Left lobe of liver (tissue), 2 donors: ENCODE measurements at places on chromosomes 1 and 21.

DNA sequence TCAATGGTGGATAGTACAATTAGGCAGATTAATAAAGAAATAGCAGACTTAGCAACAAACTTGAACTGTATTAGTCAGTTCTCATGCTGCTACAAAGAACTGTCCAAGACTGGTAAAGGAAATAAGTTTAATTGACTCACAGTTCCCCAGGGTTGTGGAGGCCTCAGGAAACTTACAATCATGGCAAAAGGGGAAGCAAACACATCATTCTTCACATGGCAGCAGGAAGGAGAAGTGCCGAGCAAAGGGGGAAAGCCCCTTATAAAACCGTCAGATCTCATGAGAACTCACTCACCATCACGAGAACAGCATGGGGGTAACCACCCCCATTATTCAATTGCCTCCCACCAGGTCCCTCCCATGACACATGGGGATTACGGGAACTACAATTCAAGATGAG is 27.1 kb upstream of the PDE4B start:
- no peak for DNase-seq

DNA sequence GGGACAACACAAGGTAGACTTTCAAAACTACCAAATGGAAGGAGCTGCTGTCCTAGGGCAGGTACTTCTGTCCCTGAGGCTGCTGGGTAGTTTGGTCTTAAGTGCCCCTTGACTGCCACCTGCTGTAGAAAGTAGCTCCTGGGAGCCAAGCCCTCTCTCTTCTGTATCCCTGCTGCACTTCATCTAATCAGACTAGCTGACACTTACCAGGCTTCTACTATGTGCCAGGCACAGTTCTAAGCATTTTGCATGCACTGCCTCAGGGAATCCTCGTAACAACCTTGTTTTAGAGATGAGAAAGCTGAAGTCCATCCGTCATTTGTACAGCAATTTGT is 15.9 kb upstream of the SRSF4 start:
- DNase-seq = no peak

GRCh38 chr1:75731881-75732280 is 7.4 kb downstream of the ACADM start:
- DNase-seq = no peak

DNA sequence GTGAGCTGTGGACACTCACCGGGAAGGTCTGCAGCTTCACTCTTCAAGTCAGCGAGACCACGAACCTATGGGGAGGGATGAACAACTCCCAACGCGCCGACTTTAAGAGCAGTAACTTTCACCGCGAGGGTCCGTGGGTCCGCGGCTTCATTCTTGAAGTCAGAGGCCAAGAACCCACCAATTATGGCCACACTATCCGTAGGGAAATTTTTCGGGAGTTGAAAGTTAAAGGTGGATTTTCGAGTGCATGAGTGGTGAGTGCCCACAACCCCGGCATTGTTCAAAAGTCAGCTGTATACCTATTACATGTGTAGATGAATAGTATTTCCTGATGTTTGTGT is 19.7 kb downstream of the EXOC8 start:
- DNase-seq = no peak

- DNase-seq = no peak
Measured at GRCh38 chr1:64282351-64282750, 78.9 kb downstream of the UBE2U start.

GRCh38 chr1:159171254-159171687 is at the start of gene CADM3:
CADM3 (plus strand) TSS chr1:159171615; CDS start chr1:159171766, 151 bp downstream.
- DNase-seq = no peak

GRCh38 chr1:94864821-94865220 is 44.7 kb downstream of the SLC44A3 start:
- no peak for DNase-seq

DNA sequence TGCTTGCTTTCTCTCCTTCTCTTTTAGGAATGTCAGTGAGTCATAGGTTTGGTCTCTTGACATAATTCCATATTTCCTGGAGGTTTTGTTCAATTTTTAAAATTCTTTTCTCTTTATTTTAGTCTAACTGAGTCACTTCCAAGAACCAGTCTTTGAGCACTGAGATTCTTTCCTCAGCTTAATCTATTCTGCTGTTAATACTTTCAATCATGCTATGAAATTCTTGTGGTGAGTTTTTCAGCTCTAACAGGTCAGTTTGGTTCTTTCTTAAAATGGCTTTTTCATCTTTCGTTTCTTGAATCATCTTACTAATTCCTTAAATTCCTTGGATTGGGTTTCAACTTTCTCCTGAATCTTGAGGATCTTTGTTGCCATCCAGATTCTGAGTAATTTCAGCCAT is 321.0 kb downstream of the PTBP2 start:
- no peak for DNase-seq

- DNase-seq = no peak
Measured at GRCh38 chr1:75092141-75092540, 42.0 kb upstream of the LHX8 start.

DNA sequence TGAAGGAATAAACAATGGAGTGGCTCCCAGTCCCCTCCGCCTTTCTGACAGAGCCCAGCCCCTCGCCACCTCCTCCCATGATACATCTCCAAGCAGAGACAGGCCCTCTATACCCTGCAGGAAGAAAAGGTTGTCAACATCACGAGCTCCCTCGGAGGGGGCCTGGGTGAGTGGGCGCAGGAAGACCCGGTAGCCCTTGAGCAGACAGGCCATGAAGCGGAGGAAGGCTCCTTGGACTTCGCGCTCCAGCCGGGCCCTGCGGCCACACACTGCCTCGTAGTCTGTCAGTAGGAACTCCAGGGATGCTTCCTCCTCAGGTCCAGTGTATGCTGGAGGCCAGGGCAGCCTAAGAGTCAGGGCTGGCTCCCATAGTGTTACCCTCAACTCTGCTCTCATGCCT is 7.0 kb downstream of the DENND4B start:
- DNase-seq = no peak

DNA sequence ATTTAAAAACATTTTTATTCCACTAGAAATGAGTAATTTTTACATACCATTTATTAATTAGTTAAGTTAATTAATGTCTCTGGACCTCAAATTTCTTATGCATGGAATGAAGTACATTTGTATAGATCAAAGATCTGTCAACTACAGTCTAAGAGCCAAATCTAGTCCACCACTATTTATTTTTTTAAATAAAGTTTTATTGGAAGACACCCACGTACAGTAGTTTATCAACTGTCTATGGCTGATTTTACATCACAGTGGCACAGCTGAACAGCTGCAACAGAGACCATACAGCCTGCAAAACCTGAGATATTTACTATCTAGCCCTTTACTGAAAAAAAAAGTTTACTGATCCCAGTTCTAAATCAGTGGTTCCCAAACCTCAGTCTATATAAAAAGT is 188.6 kb upstream of the HP1BP3 start:
- no peak for DNase-seq

GRCh38 chr1:37233606-37234005 is 199.3 kb upstream of the GRIK3 start:
- DNase-seq = no peak

DNA sequence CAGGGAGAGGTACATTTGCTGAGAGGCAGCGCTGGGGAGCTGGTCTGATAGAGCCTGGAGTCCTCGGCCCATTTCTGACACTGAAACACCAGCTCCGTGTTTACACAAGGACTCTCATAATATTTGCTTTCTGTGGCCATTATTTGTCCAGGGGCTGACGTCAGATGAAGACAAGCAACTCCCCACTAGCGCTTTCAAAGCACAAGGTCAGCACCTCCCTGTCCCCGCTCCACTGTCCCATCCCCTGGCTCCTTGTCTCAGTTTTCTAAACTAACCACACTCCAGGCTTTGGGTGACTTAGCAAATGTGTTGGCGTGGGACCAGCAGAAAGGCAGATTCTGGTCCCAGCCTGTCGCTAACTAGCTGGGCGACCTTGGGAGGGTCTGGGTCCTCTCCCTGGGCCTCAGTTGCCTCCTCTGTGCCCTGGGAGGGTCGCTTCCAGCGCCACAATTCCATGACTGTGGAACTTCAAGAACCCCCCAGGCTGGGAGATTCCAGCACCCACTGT is 37.4 kb upstream of the ZBTB40 start:
- DNase-seq = peak; percentile 86

- DNase-seq = no peak
Measured at GRCh38 chr21:29193901-29194300, 63.5 kb downstream of the MAP3K7CL start.

- DNase-seq = peak; percentile 35
Measured at GRCh38 chr1:51336004-51336403, 5.6 kb upstream of the TTC39A start.

DNA sequence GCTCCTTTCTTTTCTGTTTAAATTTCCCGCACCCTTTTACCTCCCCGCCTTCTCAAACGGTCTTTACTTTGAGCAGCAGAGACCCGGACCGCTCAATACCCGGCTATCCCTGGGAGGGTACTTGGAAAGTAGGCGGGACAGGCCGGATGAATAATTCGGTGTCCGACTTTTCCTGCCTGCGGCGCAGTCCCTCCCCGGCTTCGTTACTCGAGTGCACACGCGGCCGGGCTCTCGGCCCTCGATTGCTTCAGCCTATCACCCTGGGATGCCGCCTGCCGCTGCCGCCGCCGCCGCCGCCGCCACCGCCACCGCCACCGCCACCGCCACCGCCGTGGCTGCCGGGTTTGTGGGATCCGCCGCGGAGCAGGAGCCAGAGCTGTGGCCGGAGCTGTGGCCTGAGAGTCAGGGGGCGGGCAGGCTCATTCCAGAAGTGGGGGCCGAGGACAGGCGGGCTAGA is 382 bp upstream of the RASAL2 start:
- peak; percentile 92 for DNase-seq

DNA sequence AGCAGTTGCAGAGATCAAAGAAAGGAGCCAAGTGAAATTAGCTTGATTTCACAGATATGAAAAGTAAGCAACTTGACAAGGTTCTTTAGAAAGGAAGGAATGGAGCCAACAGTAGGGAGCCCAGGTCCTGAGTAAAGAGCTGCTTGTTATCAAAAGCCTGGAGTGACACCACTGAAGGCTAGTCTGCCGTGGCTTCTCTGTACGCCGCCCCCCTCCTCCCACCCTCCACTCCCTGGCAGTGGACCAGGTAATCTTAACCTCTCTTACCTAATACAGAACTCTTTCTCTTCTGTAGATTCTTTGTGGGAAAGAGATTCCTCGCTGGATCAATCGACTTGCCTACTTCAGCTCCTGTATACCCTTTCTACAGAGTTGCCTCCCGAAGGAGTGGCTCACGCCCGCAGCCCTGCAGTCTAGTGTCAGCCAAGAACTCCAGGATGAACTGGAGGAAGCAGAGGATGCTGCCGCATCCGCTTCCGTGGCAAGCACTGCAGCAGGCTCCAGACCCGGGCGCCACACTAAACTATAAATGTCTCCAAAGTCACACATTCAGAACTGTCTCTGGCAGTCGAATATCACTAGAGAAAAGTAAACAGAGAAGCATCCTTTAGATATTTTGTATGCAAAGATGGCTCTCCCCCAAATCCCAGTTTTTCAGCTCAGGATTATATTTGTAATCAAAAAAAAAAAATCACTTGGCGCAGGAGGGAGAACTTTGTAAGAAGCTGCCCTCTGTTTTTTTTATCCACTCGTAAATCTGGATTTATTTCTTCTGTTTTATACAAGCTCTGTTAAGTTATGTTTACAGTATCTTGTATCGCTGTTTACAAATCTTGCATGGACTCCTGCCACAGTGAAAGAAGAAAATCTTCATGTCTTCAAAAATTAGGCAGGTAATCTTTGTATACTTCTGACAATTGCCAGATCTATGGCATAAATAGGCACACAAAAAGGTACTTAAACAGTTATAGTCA is 52.6 kb downstream of the DESI2 start:
- no peak for DNase-seq

- no peak for DNase-seq
Measured at GRCh38 chr1:57674801-57675200, 250.9 kb upstream of the DAB1 start.

GRCh38 chr1:101317590-101317989 is 80.8 kb downstream of the S1PR1 start:
- DNase-seq = no peak

DNA sequence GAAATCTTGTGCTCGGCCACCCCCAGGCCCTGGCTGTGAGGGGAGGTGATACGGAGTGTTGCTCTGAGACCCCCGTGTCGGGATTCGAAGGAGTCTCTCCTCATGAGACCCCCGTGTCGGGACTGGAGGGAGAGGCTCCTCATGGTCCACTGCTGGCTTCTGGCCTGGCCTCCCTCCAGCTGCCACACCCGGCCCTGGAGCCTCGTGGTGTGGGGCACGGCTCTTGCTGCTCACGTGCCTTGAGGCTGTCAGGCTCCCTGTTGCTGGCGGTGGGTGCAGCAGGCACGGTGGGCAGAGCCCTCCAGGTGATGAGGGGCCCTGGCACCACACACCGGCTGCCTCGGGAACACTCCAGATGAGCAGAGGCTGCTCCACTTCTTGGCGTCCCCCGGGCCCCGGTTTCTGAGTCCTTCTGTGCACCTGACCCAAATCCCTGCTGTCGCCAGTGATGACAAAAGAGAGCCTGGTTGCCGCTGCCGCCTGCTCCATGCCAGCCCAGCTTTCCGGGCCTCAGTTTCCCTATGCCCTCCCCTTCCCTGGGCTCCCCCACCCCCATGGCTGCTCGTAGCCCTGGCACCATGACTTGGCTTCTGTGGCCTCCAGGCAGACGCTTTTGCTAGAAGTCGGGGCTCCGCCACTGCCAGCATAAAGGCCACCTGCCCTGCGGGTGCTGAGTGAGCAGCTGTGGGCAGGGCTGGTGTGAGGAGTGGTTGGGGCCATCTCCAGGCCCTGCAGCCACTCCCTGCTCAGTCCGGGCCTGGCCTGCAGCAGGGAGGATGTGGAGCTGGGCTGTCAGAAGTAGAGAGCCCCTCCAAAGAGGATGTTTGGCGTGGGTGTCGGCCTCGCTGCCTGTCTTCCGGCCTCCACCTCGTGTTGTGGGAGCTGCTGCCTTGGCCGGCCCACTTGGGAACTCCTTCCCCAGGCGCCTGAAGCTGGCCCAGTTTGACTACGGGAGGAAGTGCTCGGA is 11.8 kb downstream of the TMEM240 start:
- no peak for DNase-seq

DNA sequence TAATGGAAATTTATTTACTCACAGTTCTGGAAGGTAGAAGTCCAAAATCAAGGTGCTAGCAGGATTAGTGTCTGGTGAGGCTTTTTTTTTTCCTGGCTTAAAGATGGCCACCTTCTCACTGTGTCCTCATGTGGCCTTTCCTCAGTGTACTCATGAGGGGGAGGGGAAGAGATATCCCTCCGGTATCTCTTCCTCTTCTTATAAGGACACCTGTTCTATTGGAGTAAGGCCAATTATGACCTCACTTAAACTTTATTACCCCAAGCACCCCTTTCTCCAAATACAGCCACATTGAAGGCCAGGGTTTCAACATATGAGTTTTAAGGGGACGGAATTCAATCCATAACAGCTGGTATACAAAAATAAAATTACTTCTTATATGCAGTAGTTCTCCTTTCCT is 203.7 kb upstream of the C1orf87 start:
- no peak for DNase-seq

DNA sequence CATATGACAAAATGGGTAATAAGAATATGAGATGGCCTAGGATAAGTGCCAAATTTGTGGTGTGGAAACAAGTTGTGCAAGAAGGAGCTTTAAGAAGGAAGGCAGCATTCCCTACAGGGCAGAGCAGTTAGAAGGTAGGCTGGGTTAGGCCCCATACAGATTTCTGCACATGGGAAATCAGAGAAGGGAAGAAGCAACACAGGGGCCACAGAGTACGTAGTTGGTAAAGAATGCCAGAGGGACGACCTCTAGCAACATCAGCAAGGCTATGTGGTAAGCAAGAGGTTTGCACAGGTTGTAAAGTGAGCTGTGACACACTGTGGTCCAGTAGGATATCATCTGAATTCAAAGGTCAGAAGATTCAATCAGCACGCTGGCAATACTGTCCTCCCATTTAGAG is 765.6 kb upstream of the B3GALT2 start:
- no peak for DNase-seq
